ENCODE measurements at places on chromosomes 6 and 20.

DNA sequence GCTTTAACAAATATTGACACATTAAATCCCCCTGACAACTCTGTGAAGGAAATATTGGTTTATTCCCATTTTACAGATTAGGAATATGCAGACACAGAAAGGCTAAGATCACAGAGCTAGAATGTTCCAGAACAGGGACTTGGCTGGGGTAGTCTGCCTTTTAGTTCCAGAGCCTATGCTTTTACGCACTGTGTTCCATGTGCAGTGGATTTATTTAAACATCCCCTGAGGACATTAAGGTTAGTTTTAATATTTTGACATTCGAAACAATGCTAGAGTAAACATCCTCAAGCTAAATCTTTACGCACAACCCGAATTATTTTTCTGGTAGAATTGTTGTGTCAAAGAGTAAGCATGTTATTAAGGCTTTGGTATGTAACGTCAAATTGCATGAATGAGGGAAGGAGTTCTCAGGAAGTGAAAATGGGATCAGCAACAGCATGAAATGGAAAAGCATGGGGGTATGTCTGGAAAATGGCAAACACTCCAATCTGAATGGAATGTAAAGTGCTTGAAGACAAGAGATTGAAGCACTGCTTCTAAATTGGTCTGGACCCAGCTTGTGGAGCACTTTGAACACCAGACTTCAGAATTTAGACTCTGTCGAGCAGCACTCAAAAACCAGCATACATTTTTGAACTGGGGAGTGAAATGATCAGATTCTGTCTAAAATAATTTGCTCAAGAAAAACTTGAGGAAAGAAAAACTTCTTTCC, 429.9 kb downstream of the CD83 start:
- no peak for DNase-seq

DNA sequence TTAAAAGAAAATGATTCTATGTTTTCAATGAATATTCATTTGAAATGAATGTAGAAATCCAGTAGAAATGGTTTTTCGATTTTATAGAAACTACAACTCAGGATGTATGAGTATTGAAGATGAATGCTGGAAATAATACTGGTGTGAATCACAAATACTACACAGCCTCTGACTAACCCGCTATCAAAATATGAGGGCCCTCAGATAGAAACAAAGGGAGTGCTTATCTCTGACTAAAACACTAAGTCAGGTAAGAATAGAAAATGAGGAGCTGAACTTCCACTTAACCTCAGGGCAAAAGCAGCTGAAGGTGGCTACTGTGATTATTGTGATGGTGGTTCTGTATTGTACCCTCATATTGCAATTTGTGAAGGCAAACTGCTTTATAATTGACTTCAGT, 220.9 kb upstream of the RNF217 start:
- no peak for DNase-seq

- DNase-seq, result no peak
Measured at GRCh38 chr20:56420028-56420427, 8.0 kb downstream of the CASS4 start.

DNA sequence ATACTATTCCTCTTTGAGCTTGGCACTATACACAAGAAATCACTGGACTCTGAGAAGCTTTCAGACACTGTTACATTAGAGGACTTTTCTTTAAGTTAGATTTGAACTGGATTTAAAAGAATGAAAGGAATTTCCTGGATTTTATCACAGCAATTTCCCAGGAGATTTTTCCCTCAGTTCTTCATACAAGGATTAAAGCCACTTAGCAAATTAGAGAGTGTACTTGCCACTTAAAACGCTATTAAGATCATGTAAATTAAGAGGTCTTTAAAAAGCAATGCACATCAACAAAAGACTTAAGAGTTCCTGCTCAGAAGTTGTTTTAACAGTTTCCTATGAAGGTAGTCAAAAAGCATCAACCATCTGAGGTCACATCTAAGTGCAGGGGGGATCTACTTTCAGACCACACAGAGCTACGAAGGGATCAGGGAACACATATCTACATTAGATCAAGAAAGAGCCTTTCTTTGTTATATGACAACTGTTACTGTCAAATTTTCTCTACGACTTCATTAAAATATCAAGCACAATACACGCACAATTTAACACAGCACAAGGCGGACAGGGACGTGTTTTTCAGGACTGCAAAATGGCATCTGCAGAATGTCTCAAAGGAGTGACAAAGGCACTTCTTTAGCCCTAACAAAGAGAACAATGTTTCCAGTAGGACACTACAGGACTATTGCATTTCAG, 65.8 kb downstream of the EPB41L2 start:
- no peak for DNase-seq

- no peak for DNase-seq
Measured at GRCh38 chr20:52996658-52997057, 24.5 kb downstream of the TSHZ2 start.

GRCh38 chr6:11824986-11825385, 46.4 kb upstream of the ADTRP start:
- peak; percentile 12 for DNase-seq

- no peak for DNase-seq
Measured at GRCh38 chr6:106800379-106800778, 171.0 kb downstream of the QRSL1 start.

DNA sequence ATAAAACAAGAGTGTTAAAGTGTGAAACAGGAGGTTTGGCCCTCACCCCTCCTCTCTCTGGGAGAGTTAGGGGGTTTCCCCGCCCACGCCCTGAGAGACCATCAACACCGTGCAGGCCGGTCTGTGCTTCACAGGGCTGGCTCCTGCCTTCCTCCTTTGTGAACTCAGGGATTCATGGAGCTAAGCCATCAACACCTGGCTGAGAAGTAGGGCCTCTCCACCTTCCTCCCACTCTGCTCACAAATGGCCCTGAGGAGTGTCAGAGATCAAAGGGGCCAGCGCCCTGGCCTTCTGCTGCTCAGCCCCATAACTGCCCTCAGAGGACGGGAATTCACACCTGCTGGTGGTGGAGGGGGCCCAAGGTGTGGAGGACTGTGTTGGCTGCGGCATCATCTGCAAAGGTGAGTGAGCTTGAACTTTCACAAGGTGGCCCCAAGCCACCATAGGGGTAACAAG, 88.6 kb downstream of the PSMB1 start:
- no peak for DNase-seq

- DNase-seq, result no peak
Measured at GRCh38 chr6:71346334-71346694, 57.7 kb downstream of the OGFRL1 start.

DNA sequence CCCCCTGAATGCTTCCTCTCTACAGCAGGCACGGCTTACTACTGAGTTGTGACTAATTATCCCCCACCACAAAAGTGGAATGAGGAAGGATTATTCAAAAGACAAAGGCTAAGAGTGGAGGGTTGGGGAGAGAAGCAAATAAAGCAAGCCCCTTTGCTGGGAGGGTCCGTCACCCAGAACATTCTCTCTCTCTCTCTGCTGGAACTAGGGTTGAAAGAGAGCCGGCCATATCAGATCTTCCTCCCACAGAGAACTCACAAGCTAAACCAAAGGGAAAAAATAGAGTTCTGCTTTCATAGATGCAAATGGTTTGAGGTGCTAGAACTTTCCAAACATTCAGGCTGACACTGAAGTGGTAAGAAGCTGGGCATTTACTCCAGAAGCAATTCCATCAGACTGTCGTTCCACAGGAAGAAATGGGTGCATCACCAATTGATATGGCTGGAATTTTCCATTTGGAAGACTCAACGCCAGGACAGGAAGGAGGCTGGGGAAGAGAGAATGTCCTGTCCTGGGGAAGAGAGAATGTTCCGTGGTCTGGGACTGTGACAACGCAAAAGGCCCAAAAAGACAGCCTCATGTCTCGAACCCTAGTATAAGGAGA, 7.9 kb downstream of the ZMYND8 start:
- DNase-seq, result peak; percentile 32

Data from bone marrow (tissue), 2 donors.